Aortic smooth muscle cell (primary cell): ENCODE measurements at places on chromosomes 7 and 10. TPM values are rescaled to one million over a fixed set of nuclear protein-coding genes. Genes with fewer than 3 reads are reported as not detected.

Gene ITPRID1
- total RNA-seq = not detected in 2 replicates

Gene CEP55
- total RNA-seq = 32.0 and 48.1 TPM in 2 replicates

Gene CFAP46
- 0.19 and 0.79 TPM in 2 replicates for total RNA-seq

Gene OPALIN
- not detected in 2 replicates for total RNA-seq

Gene CPN1
- not detected in 2 replicates for total RNA-seq

Gene PIP4K2A
- 45.6 and 59.2 TPM in 2 replicates for total RNA-seq

Gene APBB1IP
- not detected in 2 replicates for total RNA-seq

Gene PALD1
- total RNA-seq = 11.5 and 11.6 TPM in 2 replicates

Gene OR6V1
- total RNA-seq = not detected in 2 replicates

Gene OPN1SW
- not detected in 2 replicates for total RNA-seq

Gene TEX47
- total RNA-seq = not detected in 2 replicates

Gene UNCX
- not detected in 2 replicates for total RNA-seq
